Hepatocyte (in vitro differentiated cells): ENCODE measurements at places on chromosomes 5 and 9. TPM values are rescaled to one million over a fixed set of nuclear protein-coding genes. Genes with fewer than 3 reads are reported as not detected.
A peak's percentile ranks its signal among the peaks of the same experiment; 100 is the strongest.

STPG3 gene
- not detected in 2 replicates for total RNA-seq

AQP3 gene
- total RNA-seq, result 97.1 and 101 TPM in 2 replicates

ARHGEF39 gene
- total RNA-seq, result 1.8 and 9.4 TPM in 2 replicates

GRCh38 chr9:131386281-131386680 lies 7.6 kb upstream of the PRRC2B start:
- no peaks in the 10 kb centered on the region for H3K27me3 ChIP-seq
- no peak overlapping the region for H3K27ac ChIP-seq
- no peaks in the 10 kb centered on the region for H3K36me3 ChIP-seq
- no peak overlapping the region for H3K4me3 ChIP-seq
- DNase-seq, result no peak
- peaks cover 5% of the 10 kb centered on the region for H3K4me1 ChIP-seq

DNA sequence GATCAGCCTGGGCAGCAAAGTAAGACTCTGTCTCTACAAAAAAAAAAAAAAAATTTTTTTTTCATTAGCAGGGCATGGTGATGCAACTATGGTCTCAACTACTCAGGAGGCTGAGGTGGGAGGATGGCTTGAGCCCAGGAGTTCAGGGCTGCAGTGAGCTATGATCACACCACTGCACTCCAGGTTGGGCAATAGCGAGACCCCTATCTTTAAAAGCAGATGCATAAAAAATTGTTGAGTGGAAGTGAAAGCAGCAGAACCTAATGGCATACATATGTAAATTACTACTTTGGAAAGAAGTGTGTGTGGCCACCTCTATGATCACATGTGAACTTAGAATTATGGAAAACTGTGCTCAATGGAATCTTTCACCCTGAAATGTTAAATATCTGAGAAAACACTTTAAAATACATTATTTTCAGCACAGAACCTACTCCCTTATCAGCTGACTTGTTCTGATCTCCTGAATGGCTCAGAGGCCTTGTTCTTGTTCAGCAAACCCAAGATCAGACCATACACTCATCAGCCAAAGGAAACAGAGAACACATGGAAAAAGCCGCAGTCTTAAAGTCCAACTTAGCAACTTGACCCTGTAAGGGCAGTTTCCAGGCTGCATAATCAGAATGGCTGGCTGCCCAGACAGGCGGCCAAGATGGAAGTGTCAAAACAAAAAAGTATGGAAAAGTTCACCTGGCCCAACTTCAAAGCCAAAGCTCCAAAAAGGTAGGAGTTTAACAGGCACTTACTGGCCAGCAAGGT lies 56.5 kb downstream of the SIL1 start:
- no peaks in the 10 kb centered on the region for H3K27me3 ChIP-seq
- H3K36me3 ChIP-seq, result no peaks in the 10 kb centered on the region
- peak overlapping the region; percentile 46 for H3K27ac ChIP-seq
- H3K4me1 ChIP-seq, result peaks cover 34% of the 10 kb centered on the region
- H3K4me3 ChIP-seq, result no peak overlapping the region

DNA sequence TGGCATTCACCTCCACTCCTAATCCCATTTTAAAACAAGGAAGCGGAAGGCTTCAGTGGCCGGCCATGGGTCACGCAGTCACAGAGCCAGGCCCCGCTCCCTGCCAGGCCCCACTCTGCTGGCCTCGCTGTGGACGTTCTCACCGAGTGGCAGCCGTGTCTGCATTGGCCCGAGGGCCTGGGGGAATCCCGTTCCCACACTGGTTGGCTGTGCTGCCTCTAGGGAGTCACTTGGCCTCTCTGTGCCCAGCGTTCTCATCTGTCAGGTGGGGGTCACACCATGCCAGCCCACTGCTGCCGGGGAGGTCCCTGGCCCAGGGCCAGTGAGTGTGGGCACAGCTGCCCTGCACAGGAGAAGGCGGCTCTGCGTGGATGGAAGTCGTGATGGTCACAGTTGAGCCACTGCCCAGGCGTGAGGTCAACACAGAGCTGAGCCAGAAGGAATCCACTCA lies 13.4 kb upstream of the SLC9A3 start:
- DNase-seq, result no peak
- H3K4me1 ChIP-seq, result peaks cover 6% of the 10 kb centered on the region
- peaks cover 8% of the 10 kb centered on the region for H3K27me3 ChIP-seq
- no peak overlapping the region for H3K4me3 ChIP-seq
- no peaks in the 10 kb centered on the region for H3K36me3 ChIP-seq

- peaks cover 2% of the 10 kb centered on the region for H3K4me1 ChIP-seq
- no peak overlapping the region for H3K27ac ChIP-seq
- H3K4me3 ChIP-seq, result no peak overlapping the region
- H3K36me3 ChIP-seq, result no peaks in the 10 kb centered on the region
Measured at GRCh38 chr5:130975847-130976246, 189.2 kb downstream of the HINT1 start.

DNA sequence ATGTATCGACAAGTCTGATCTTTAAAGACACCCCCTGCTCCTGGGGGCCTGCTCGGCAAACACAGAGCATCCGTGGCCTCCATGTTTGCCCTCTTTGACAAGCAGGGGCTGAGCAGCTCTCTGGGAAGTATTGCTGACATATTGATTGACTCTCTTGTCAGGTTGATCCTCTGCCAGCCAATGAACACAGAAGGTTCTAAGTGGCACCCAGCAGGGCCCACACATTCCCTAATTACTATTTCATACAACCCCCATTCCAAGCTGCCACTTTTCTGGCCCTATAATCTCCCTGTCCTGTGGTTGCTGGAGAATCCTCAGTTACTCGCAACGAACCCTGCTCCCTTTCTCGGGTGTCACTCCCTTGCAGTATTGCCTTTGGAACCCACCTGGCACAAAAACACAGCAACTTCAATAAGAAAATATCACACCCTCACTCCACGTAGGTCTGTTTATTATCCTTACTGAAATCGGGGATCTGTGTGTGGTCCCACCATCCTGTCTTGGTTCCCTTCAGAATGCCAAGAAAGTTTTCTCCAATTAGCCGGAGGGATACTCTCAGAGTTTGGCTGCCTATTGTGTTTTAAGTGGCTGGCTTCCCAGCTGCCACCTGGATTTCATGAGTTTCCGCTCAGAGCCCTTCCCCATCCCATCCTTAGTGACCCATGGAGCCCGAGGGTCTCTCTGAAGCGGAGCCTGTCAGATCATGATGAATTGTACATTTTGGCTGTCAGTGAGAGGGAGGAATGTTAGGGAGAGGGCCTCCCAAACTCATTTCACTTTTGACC lies 249.0 kb upstream of the WWC1 start:
- DNase-seq, result no peak
- H3K27me3 ChIP-seq, result peaks cover 5% of the 10 kb centered on the region
- no peaks in the 10 kb centered on the region for H3K36me3 ChIP-seq
- no peak overlapping the region for H3K27ac ChIP-seq

DNA sequence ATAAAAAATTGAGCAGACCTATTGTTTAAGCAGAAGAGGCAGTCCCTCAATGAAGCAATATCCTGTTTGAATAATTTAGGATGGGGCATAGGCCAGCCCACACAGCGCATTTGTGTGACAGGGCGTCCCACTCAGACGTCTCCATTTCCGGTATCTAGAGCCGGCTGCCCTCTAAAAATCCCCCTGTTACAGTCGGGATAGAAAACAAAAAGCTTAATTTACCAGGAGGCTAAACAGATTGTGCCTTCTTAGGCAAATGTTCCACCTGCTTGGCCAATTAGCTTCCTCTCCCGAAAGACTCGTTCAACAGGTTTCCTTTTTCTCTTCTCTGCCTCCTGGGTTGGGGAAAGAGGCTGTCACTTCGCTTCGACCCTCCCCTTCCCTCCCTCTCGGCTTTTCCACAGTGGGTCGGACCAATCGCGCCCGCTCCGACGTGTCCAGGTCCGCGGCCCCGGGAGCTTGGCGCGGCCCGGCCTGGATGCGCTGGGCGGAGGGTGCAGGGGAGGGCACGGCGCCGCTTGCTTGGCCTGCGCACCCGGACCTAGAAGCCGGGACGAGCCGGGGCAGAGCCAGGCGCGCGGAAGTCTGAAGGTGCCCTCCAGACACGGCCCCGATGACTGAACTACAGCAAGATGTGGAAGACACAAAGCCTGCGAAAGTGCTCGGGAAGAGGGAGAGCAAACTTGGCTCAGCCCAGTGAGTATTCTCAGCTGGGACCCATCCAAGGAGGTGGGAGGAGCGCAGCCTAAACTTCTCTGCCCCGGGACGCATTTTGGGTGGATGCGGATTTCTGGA lies at the start of gene GRAMD2B:
GRAMD2B (plus strand) TSS at position 416 of the 795 bp plus-strand sequence; CDS start at position 614, 198 bp downstream.
- no peaks in the 10 kb centered on the region for H3K27me3 ChIP-seq
- peak; percentile 86 for DNase-seq
- peak within 1 kb of the TSS; percentile 65 for H3K4me3 ChIP-seq
- H3K4me1 ChIP-seq, result no peaks in the 10 kb centered on the region
- H3K36me3 ChIP-seq, result no peaks in the 10 kb centered on the region

- DNase-seq, result peak; percentile 19
- no peaks in the 10 kb centered on the region for H3K4me1 ChIP-seq
- H3K27me3 ChIP-seq, result peaks cover 57% of the 10 kb centered on the region
- H3K36me3 ChIP-seq, result no peaks in the 10 kb centered on the region
- H3K4me3 ChIP-seq, result no peak overlapping the region
Measured at GRCh38 chr5:159975462-159976019, 33.4 kb upstream of the TTC1 start.
